ENCODE measurements at places on chromosomes 1 and 21. TPM values are rescaled to one million over a fixed set of nuclear protein-coding genes. Genes with fewer than 3 reads are reported as not detected.
A peak's percentile ranks its signal among the peaks of the same experiment; 100 is the strongest.

GRCh38 chr1:236176337-236177336, 34.3 kb downstream of the GPR137B start:
- peaks cover 23% of the 10 kb centered on the region for H3K36me3 ChIP-seq
- no peaks in the 10 kb centered on the region for H3K27me3 ChIP-seq
- H3K27ac ChIP-seq = no peak overlapping the region
- no peaks in the 10 kb centered on the region for H3K4me1 ChIP-seq
- H3K4me3 ChIP-seq = no peak overlapping the region

DNA sequence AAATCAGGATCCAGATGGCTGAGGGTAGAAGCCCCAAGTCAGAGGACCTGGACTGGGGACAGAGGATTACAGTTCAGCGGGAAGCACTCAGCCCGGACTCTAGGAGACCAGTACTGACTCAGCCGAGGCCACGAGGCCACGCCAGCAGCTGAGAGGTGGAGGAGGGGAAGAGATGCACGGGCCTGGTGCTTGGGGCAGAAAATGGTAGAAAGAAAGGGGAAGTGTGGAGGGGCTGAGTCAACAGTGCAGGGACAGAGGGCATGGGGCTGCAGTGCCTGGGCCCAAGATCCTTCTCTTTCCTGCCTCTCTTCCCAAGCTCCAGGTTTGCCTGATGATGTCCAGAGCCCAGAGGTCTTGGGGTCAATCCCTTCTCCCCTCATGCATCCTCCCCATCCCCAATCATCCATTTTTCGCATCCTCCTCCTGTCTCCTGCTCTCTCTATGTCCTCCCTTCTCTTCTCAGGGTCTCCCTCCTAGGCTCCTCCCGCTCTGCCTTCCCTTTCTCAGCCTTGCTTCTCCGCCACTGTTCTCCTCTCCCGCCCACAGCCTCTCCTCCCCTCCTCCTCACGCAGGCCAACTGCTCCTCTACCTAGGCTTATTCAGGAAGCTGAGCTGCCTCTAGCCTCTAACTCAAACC, 7.7 kb downstream of the ARHGEF2 start:
- DNase-seq = no peak
- H3K27me3 ChIP-seq = no peaks in the 10 kb centered on the region
- peak overlapping the region; percentile 7 for H3K4me3 ChIP-seq
- peaks cover 8% of the 10 kb centered on the region for H3K36me3 ChIP-seq
- H3K27ac ChIP-seq = peak overlapping the region; percentile 73

DNA sequence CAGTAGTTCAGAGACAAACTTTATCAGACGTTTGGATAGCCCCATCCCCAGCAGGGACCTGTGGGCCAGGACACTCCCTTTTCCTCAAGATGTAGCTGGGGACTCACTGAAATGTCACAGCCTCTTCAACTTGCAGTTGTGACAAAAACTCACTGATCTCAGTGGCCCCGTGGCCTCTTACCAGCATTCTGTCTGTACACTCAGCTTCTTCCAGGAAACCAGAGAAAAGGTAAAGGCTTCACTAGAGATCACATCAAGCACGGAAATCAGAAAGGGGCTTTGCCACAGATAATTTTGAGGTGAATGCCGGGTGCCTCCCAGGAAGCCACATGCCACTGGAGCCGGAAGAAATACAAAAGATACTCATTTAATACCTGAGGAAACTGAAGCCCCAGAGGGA, 122.2 kb downstream of the CCDC185 start:
- no peak overlapping the region for H3K27ac ChIP-seq
- no peaks in the 10 kb centered on the region for H3K27me3 ChIP-seq
- peaks cover 16% of the 10 kb centered on the region for H3K4me1 ChIP-seq
- no peak overlapping the region for H3K4me3 ChIP-seq
- H3K36me3 ChIP-seq = no peaks in the 10 kb centered on the region
- no peak for DNase-seq

GRCh38 chr1:17433261-17433660, 6.2 kb downstream of the RCC2 start:
- peaks cover 71% of the 10 kb centered on the region for H3K4me1 ChIP-seq
- no peaks in the 10 kb centered on the region for H3K27me3 ChIP-seq
- H3K4me3 ChIP-seq = no peak overlapping the region
- H3K27ac ChIP-seq = no peak overlapping the region

DNA sequence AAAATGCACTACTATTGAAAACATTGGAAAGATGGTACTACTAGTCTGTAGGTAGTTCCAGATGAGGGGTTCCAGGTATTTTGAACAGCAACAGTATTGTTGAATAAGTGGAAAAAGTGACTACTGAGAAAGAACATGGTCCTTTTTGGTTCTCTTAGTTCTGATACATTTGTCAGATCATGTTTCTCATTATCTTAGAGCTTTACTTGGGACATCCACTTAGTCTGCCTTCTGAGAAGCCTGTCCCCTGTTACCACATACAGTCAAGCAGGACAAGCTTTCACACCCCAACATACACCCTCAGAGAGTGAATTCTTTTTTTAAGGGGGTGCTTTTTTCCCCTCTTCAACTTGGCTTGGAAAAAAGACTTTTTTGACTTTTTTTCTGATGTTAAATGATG, 41.0 kb upstream of the MACF1 start:
- H3K27ac ChIP-seq = no peak overlapping the region
- no peak for DNase-seq
- H3K36me3 ChIP-seq = no peaks in the 10 kb centered on the region

The BCL2L15 gene
- total RNA-seq = 0.76 TPM

The AGL gene
- total RNA-seq = 15.2 TPM

- no peak for DNase-seq
- no peaks in the 10 kb centered on the region for H3K27me3 ChIP-seq
- no peak overlapping the region for H3K27ac ChIP-seq
- peaks cover 54% of the 10 kb centered on the region for H3K4me1 ChIP-seq
These were observed 72.4 kb upstream of the KCND3 start for GRCh38 chr1:112061901-112062320.

The CACNA1E gene
- total RNA-seq = not detected

- H3K36me3 ChIP-seq = no peaks in the 10 kb centered on the region
- peaks cover 29% of the 10 kb centered on the region for H3K4me1 ChIP-seq
- H3K27ac ChIP-seq = no peak overlapping the region
- DNase-seq = no peak
- no peak overlapping the region for H3K4me3 ChIP-seq
These were observed 9.0 kb downstream of the SH2D2A start for GRCh38 chr1:156807627-156808026.

DNA sequence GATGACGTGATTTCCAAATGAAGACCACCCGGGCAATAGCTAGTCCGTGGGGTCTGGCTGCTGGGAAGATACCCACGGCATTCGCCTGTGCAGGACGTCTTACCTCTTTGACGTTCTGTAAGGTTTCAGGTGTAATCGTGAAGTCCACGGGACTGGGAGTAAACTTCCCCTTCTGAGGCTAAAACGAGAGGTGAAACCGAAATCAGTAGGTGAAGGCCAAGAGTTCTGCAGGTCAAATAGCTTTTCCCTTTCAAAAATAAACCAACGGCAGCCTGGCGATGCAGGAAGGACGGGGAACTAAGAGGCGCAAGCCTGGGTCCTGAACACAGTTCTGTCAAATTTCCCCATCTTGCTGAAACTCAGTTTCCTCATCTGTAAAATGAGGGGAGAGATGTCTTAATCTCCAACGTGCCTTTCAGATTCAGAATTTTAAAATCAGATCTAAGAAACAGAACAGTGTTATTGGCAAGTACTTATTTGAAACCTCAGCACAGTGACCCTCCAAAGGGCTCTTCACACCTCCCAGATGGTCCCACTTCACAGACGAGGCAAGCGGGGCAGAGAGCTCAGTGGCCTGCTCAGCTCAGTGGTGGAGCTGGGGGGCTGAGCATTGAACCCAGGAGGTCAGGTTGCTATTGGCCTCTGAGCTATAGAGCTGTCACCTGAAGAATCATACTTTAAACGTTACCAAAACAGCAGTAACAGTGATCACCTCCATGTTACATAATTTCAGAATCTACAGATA, 34.7 kb downstream of the VPS26C start:
- DNase-seq = no peak
- no peaks in the 10 kb centered on the region for H3K4me1 ChIP-seq
- H3K36me3 ChIP-seq = peaks cover 99% of the 10 kb centered on the region

GRCh38 chr1:54950369-54951163, 29.9 kb upstream of the TMEM61 start:
- peak overlapping the region; percentile 33 for H3K27ac ChIP-seq
- no peaks in the 10 kb centered on the region for H3K27me3 ChIP-seq
- no peaks in the 10 kb centered on the region for H3K36me3 ChIP-seq
- peaks cover 7% of the 10 kb centered on the region for H3K4me1 ChIP-seq
- DNase-seq = no peak

The MMEL1 gene
- not detected for total RNA-seq

The SPRR2B gene
- 1.9 TPM for total RNA-seq

The RAB29 gene
- total RNA-seq = 6.3 TPM

DNA sequence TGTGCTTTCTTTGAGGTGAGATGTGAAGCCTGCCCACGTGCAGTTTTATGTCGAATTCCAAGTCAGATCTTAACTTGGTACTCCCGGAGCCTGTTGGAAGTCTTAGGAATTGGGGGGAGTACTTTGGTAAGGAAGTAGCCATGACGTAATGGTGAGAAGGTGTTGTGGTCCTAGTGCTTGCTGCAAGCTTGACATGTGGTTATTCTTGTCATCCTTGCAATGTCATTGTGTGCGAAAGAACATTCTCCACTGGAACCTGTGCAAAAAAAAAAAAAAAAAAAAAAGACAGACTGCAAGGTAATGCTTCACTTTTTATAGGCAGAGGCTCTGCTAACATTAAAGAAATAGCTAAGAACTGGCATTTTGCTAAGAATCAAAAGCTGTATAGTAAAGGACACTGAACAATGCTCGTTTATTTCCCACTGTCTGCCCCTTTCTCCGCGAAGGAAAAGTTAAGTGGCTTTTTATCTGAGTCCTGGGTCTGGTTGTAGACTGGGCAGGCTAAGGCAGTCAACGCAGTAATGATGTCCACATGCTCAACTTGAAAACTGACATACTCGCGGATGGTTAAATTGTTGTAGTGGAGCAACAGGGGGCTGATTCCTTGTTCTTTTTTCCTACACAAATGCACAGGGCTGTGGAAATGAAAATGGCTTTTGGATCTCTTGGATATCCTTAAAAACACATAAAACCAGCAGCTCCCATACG, 2.1 kb downstream of the KAZN start:
- peaks cover 14% of the 10 kb centered on the region for H3K4me1 ChIP-seq
- H3K36me3 ChIP-seq = no peaks in the 10 kb centered on the region
- no peaks in the 10 kb centered on the region for H3K27me3 ChIP-seq
- peak overlapping the region; percentile 74 for H3K4me3 ChIP-seq

DNA sequence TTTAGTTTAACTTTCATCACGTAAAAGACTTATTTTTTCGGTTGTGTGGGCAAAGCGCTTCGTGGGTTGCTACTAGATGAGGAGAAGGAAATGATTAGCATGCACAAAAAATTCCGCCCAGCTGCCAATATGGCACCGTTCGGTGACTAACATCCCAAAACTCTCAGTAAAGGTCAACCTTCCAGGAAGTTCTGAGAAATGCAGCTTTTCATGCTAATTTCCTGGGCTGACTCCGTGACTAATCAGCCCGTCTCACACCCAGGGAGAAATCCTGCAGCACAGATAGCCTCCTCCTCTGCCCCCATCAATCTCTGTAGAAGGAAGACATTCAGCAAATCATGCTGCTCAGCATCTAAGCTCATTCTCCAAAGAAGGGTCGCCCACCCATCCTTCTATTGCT, 34.1 kb downstream of the TMCO4 start:
- DNase-seq = no peak
- H3K27ac ChIP-seq = no peak overlapping the region
- H3K4me3 ChIP-seq = no peak overlapping the region
- H3K36me3 ChIP-seq = peaks cover 2% of the 10 kb centered on the region

The STX12 gene
- 52.6 TPM for total RNA-seq

- H3K4me1 ChIP-seq = no peaks in the 10 kb centered on the region
- no peak overlapping the region for H3K27ac ChIP-seq
- H3K4me3 ChIP-seq = no peak overlapping the region
- H3K36me3 ChIP-seq = no peaks in the 10 kb centered on the region
These were observed 106.0 kb downstream of the NTNG1 start for GRCh38 chr1:107246775-107247345.

The STIL gene
- total RNA-seq = 8.2 TPM

GRCh38 chr1:19222979-19223824, 13.1 kb upstream of the UBR4 start:
- H3K4me3 ChIP-seq = no peak overlapping the region
- H3K27ac ChIP-seq = no peak overlapping the region
- H3K27me3 ChIP-seq = no peaks in the 10 kb centered on the region
- DNase-seq = no peak

All from esophagus squamous epithelium (tissue), 5 donors.